Renal cortex interstitium (tissue), 15 donors: ENCODE measurements at places on chromosomes 5 and 9. TPM values are rescaled to one million over a fixed set of nuclear protein-coding genes. Genes with fewer than 3 reads are reported as not detected.

RAD23B gene
- 150 TPM for polyA plus RNA-seq

SPOCK1 gene
- polyA plus RNA-seq: 8.3 TPM

GADD45G gene
- 3.5 TPM for polyA plus RNA-seq

ENTPD2 gene
- polyA plus RNA-seq: 4.3 TPM

TICAM2 gene
- polyA plus RNA-seq: 2.8 TPM

LECT2 gene
- polyA plus RNA-seq: 5.1 TPM

PCDHA3 gene
- polyA plus RNA-seq: 0.36 TPM

CATSPER3 gene
- polyA plus RNA-seq: 1.3 TPM

GMCL2 gene
- 0.08 TPM for polyA plus RNA-seq

DNA sequence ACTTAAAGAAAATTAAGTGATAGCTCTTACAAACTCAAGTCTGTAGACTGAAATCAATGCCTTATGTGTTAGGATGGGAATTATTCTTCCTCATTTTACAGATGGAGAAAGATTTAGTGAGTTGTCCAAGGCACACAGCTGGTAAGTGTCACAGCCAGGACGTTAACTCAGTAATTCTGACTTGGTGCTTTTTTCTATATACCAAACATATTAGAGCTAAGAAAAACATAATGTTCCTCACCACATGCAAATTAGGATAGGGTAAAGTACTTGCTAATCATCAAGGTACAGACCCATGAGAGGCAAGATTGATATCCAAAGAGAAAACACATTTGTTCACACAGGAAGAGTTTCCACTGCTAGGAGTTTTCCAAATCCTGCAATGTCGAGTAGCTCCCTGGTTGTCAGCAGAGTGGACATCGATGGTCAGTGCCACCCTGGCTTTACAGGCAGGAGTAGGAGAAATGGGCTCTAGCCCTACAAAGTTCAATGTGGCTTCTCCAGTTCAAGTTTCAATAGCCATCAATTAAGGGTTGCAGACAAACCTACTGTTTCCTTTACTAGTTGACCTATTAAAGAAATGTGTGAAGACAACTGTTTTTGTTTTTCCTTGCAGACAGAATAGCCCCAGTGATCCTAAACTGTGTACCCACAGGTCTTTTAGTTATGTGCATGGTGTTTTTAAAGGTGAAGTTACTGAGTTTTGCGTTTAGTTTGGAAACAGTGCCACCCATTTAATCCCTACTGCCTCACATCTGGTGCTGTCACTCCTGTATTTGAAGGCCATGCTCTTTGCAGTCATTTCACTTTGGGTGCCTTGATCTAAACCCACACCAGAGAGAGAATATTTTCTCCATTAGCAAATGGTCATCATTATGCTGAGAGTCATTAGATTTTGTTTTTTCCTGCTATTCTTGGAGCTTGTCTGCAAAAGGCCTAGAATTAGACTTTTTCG is 460.8 kb upstream of the SMARCA2 start:
- no peak for DNase-seq

DNA sequence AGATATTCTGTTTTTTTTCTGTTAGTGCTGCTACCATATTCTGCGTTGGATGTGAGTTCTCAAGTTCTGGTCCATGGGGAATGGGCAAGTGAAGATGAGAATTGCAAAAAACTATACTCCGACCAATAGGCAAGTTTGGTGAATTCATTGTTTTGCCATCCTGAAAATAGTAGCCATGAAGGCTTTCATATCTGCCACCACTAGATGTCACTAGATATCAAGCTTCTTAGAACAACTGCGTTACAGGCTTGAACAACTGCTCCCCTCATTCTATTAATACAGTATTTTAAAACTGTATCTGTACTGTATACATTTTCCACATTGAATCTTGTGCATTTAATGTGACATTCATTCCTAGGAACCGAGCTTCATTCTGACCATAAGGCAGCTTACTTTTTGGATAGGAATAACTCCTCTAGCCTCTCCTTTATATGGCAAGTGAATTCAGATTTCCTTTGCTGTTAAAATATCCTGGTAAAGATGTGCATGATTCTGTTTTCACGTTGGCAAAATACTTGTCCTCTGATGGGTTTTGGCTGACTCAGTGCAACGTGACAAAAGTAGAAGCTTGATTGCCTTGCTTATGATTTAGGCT is 163.6 kb downstream of the SREK1 start:
- DNase-seq: peak; percentile 66

DNA sequence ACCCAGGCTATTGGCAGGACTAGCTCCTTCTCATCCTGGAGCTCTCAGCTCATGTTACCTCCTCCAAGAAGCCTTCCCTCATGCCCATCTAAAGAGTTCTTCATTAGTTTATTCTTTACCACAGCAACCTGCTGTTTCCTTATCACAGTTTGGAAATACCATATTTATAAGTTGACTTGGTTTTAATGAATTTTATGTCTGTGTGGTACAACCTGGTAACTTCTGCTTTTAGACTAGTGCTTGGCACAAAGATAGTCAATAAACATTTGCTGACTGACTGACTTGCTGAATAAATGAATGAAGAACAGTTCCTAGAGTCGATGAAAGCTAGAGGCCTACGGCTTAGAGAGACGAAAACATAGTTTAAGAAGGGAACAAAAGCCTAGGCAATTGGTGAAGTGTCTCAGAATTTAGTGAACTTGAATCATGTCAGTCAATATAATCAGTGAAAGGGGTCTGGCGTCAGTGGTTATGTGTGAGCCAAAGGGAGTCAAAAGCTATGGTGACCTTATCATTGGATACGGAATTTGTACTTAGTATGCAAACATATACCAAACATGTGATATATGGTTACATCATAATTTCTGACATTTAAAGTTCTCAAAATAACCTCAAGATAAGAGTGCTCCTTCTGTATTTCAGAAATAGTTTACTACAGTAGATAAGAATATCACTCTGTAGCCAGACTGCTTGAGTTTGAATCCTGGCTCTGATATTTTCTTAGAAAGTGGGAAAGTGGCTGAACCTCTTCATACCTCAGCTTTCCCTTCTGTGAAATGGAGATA is 239.5 kb downstream of the MCTP1 start:
- DNase-seq: no peak

GRCh38 chr9:14014218-14014617 is 299.7 kb downstream of the NFIB start:
- no peak for DNase-seq

DNA sequence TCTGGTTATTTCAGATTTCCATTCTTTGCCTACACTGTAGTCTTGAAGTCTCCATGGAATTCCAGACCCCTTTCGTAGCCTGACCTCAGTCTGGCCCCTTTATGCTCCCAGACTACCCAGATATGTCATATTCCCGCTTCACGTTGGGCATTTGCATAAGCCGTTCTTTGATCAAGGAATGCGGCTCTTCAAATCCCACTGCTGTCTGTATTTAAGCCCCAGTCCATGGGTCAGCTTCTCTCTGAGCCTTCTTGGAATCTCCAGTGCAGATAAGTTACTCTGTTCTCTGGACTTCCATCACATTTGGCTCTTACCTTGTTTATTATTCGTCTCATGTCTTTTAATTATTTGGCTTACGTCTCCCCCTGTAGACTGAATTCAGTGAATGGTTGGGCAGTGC is 97.4 kb downstream of the PARP8 start:
- DNase-seq: no peak

GRCh38 chr9:93532141-93532540 is 44.2 kb upstream of the PHF2 start:
- no peak for DNase-seq

DNA sequence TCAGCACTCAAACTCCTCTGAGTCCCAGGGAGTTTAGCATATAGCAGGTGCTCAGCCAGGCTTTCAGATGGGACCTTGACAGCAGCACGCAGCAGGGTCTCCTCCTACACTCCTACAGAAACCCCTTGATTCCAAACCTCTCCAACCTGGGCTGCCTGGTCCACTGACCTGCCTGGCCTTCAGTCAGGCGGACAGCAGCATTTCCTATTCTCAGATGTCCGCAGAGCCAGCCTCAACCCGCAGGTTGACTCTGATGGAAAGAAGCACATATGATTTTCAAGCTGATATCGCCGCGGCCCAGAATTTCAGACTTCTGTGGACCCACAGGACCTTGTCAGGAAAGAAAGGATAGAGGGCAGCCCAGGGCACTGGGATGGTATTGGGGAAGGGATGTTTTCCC is 5.3 kb upstream of the SLC25A48 start:
- no peak for DNase-seq

- DNase-seq: no peak
Observed at GRCh38 chr5:93255796-93256195, 325.2 kb downstream of the NR2F1-AS1 start.

- no peak for DNase-seq
Observed at GRCh38 chr5:133297293-133297692, 245.5 kb downstream of the HSPA4 start.

DNA sequence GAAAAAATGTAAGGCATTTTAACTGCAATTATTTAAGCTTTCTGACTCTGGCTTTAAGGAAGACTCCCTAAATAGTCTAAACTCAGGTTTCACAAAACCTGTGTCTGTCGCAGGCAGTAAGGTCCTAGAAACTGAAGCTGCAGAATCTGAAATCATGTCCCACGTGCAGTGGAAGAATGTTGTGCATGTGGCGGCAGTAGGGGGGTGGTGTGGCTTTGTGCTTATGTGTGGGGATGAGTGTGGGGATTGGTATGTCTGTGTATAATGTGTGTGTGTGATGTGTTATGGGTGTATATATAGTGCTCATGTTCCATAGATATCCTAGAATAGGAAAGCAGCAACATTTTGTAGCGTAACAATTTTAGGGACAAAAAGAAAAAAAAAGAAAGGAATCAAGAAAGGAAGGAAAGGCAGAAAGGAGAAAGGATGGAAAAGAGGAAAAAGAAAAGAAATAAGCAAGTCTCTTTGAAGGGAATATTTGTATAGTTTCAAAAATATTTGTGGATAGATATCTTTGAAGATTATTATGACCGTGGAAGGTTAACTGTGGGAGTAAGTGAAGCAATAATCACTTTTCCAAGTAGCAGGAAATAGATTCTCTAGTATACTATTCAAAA is 6.6 kb downstream of the ANKDD1B start:
- no peak for DNase-seq

- no peak for DNase-seq
Observed at GRCh38 chr5:173625673-173626504, 9.4 kb upstream of the BOD1 start.

DNA sequence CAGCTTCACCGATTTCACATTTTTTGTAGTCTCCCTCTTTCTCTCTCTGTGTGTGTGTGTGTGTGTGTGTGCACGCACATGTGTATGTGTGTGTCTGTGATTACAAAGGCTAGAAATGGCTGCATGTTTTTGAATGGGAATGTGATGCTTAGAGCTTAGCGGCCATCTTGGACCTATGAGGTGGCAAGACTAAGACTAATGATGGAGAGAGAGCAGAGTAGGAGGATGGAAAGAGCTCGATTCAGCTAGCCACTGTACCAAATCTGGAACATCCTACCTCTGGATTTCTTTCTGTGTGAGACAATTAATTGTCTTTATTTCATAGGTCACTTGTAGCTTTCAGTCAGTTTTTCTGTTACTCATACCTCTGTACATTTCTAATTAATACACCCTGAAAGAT is 205.1 kb downstream of the PCSK1 start:
- DNase-seq: no peak

DNA sequence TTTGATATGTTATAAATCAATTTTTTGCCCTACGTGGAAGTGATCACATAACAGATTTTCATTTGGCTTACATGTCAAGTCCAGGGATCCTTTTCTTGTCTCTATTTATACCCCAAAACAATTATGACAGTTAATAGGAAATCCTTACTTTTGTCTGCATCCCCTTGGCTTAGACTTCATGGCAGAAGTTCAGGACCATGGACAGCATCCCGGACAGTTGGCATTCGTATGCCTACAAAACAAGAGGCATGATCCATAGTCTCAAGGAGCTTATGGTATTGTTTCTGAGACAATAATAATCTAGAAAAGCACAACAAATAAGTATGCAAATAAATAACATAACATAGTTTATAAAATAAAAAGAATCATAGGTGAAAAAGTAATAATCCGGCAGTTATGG is 214.3 kb upstream of the GRIA1 start:
- peak; percentile 30 for DNase-seq

DNA sequence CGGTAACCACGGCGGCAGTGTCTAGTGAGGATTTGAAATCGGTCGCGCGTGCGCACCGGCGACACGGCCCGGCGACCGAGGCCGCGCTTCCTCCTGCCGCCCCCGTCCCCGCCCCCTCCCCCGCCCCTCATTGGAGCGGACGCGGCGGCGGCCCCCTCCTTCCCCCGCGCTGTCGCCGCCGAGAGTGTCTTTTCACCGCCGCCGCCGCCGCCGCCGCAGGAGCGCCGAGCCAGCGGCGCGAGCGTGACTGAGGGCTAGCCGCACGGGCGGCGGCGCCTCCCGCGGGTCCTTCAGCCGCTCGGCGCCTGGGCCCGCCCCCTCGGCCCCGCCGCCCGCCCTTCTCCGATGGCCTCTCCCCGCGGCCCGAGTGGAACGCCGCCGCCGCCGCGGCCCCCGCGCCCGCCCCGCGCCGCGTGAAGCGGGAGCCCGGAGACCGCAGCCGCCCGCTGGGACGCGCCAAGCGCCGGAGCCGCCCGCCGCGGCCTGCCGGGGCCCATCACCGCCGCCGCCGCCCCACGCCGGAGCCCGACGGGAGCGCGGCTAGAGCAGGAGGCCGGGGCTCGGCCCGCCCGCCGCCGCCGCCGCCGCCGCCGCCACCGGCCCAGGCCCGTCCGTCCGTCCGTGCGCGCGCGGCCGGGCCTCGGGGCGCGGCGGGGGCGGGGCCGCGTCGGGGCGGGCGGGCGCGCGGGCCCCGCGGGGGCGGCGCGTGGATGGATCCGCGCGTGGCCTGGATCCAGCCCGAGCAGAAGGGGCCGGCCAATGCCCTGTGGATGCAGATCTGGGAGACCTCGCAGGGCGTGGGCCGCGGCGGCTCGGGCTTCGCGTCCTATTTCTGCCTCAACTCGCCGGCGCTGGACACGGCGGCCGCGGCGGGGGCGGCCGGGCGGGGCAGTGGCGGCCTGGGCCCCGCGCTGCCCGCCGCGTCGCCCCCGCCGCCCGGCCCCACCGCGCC is at the start of gene TENT4A:
Gene TENT4A (plus strand): TSS at position 159 of the 952 bp plus-strand sequence. CDS start 552 bp downstream, at position 711.
- DNase-seq: no peak

GRCh38 chr9:21491756-21492155 is 9.6 kb upstream of the IFNE start:
- DNase-seq: no peak

- DNase-seq: no peak
Observed at GRCh38 chr9:72996684-72997314, 43.9 kb upstream of the ALDH1A1 start.

GRCh38 chr9:112755016-112755427 is 4.5 kb downstream of the SNX30 start:
- no peak for DNase-seq

DNA sequence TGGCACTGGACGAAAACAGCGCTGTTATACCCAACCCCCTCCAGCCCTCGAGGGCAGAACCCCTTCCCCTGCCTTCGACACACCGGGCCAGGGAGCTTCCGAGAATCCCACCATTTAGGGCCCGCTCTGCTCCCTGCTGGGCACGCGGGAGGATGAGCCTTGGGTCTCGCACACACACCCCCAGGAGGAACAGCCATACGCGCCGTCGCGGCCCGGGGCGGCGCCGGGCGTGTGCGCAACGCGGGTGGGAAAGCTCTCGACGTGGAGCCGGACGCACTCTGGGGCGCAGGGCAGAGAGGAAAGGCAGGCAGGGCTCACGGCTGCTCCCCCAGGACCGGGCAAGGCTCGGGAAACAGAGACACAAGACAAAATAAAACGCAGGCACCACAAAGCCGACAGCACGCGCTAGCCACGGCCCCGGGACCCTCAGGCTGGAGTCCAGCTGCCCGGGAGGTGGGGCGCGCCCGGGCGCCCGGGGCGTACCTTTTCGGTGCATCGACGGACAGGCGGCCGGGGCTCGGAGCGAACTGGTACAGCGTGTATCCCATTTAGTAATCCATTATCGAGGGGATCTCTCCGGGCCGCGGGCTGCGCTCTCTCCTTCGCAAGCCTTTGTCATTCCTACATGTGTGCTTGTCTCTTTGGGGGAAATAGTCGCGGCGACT is 789 bp downstream of the SEMA6A start:
- peak; percentile 32 for DNase-seq
